GM03348 (cell line): ENCODE measurements at places on chromosomes 1 and 21.

DNA sequence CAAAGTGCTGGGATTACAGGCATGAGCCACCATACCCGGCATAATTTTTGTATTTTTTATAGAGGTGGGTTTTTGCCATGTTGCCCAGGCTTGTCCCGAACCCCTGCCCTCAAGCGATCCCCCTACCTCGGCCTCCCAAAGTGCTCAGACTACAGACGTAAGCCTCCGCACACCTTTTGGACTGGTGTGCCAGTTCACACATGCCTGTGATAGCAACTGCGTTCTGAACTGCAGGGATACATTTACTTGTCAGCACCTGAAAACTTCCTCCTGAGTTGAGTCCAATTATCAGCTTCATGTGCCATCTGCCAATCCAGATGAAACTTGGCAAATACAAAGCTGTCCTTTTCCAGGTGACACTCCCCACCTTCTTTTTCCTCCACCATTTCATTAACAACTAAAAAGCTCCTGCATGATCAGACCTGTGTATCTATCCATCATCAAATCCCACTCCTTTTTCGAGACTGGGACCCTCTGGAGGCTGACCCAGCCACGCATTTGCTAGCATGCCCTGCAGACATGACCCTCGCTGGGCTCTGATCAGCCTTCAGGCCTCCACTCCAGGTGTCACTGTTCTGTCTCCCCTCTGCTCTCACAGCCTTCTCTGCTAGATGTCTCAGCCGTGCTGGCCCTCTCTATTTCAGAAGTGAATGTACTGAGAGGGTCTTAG is 2.1 kb upstream of the DEGS1 start:
- no peak for DNase-seq

DNA sequence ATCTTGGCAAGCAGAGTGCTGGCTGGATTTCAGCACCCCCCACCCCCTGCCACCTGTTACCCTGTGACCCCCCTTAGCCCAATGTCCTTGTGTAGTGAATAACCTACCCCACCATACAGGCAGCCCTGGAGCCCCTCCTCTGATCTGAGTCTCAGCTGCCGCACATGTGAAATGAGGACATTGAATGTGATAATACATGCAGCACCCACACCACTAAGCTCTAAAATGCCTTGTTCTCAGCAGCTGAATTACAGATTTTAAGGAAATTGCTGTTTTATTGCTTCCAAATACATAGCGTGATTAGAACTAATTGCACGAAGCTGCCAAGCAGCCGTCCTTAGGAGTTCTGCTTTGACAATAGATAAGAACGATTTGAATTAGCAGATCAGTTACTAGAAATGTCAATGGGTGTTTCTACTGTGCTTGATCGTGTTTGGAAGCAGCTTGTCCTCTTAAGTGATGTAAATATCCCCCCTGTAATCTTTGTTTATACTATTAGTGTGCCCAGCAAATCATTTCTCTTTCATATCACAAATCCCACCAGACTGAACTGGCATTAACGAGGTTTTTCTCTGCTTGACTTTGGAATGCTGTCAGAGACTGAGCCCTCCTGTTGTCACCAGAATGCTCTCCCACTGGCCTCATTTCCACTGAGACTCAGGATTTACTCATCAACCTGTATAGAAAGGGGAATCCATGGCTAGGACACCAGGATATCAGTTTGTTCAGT is 4.9 kb downstream of the SLAMF8 start:
- no peak for DNase-seq

GRCh38 chr1:221965252-221965651 is 223.4 kb upstream of the DUSP10 start:
- DNase-seq: no peak

- DNase-seq: no peak
Measured at GRCh38 chr1:179322557-179322956, 29.0 kb downstream of the SOAT1 start.

- DNase-seq: peak; percentile 44
Measured at GRCh38 chr1:171292799-171293198, 21.2 kb upstream of the FMO4 start.

DNA sequence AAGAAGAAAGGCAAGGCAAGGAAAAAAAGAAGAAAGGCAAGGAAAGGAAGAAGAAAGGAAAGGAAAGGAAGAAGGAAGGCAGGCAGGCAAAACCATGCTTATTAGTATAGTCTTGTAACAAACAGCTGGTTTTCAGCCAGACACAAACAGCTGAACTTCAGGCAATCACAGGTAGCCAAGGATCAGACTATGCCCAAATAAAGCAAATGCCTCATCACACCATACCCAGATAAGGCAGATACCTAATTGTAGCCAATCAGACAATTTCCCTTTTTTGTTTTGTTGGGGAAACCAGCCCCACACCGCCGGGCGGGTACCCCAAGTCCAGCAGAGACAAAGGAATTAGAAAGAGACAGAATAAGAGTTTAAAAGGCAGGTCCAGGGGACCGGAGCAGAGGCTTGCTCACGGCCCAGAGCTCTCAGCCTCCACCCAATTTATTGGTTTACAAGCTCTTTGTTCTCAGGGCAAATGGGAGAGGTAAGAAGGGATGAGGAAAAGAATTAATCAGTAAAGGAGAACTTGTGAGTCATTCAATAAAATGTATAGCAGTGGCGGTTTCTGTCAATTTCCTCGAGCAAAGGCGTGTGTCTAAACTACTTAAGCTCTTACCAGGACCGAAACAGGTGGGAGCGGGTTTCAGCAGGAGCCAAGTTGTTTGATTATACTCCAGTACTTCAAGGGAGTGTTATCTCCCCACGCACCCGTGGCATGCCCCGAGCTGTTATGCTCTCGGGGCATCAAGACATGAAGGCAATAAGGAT is 886.8 kb downstream of the KCNT2 start:
- DNase-seq: no peak

GRCh38 chr1:43686801-43687200 is 20.5 kb upstream of the ST3GAL3 start:
- DNase-seq: no peak

DNA sequence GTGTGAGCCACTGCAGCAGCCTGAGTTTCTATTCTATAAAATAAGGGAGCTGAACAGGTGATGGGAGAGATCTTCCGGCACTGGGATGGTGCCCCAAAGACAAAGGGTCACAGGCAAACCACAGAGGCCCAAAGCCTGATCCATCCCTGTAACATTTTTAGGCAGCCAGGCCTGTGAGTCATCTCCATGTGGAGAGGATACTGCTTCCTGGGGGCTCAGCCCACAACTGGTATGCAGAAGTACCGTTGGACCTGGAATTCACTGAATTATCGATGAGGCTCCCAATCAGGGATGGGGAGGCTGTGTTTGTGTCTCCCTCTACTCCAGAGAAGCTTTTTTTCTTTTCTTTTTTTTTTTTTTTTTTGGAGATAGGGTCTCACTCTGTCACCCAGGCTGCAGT is 48.8 kb upstream of the WASF2 start:
- peak; percentile 87 for DNase-seq

DNA sequence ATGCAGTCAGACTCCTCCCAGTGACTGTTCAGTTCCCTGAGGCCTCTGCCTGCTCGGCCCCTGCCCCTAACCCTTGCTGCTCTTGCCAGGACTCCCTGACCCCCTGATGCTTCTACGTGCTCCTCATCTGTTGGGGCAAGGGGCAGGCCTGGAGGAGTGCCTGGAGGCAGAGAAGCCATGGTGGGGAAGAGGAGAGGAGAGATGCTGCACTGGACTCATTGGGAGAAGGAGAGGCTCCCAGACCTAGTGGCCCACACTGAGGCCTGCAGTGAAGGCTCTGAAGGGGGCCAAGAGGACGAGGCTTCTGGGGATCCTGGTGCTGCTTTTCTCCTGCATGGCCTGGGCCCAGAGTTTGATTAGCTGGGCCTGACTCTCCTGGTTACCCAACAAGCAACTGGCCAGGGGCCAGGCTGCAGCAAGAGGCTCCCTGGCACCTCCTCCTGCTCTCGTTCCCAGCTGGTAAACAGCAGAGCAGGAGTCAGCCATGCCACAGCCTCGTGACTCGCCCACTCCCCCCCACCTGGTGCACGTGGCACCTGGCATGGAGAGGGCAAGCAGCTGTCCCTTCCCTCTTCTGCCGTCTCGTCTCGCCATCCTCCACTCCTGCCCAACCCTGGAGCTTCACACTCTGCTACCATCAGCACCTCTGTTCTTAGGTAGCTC is 847 bp upstream of the RORC start:
- DNase-seq: peak; percentile 54

DNA sequence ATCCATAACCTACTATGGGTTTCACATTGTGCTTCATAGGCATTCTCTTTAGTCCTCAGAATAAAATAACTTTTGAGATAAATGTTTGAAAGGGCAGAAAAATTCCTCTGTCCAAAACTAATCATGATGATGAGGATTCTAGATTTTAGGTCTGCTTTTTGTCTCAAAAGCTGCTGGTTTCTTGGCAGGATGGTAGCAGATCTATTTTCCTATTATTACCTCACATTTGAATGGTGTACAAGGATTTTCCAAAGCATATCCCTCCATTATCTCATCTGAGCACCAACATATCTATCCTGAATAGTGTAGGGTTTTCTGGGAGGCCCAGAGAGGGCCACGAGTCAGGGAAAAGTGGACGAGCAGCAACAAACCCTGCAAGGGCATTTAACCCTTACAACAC is 201.9 kb downstream of the PLPP3 start:
- DNase-seq: no peak

DNA sequence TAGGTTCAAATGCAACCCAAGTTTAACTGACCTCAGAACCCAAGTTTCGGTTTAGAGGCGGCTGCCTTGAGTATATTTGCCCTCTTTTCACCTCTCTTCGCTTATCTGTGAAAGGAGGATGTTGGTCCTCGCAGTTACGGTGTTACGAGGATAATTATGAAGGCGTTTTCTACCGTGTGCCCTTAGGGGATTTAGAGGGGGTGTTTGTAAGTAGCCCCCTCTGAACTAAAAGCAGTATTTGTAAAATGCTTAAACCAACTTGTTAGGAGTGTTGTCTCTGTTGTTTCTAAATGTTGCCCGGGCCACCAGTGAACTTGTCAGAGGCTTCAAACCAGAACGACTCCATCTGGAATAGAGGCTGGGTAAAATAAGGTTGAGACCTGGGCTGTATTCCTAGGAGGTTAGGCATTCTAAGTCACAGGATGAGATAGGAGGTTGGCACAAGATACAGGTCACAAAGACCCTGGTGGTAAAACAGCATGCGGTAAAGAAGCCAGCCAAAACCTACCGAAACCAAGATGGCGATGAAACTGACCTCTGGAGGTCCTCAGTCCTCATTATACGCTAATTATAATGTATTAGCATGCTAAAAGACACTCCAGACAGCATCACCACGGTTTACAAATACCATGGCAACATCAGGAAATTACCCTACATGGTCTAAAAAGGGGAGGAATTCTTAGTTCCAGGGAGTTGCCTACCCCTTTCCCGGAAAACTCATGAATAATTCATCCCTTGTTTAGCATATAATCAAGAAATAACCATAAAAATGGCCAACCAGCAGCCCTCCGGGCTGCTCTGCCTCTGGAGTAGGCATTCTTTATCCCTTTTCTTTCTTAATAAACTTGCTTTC is 1.0 kb upstream of the PSRC1 start:
- no peak for DNase-seq

GRCh38 chr1:169610108-169610507 is 19.8 kb downstream of the SELP start:
- DNase-seq: no peak

DNA sequence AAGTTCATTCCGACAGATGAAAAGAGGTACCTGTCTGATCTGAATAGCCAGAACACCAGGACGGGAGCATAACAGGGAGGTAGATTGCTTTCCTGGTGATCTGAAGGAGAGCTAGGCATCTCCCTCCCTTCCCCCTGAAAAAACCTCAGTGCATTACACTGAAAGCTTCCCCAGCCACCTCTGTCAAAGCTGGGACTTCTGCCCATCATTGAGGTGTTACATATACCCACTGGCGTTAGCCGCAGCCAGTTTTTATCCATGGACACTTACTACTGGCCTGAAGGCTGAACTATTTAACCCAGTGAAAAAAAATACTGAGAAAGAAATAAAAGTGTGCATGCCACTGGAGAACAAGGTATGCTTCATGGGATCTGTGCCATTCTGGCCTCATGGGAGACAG is 568.3 kb upstream of the ADAMTS5 start:
- DNase-seq: no peak

GRCh38 chr1:14791654-14792053 is 193.2 kb downstream of the KAZN start:
- no peak for DNase-seq

- peak; percentile 25 for DNase-seq
Measured at GRCh38 chr21:26842300-26842699, 2.9 kb downstream of the ADAMTS1 start.

DNA sequence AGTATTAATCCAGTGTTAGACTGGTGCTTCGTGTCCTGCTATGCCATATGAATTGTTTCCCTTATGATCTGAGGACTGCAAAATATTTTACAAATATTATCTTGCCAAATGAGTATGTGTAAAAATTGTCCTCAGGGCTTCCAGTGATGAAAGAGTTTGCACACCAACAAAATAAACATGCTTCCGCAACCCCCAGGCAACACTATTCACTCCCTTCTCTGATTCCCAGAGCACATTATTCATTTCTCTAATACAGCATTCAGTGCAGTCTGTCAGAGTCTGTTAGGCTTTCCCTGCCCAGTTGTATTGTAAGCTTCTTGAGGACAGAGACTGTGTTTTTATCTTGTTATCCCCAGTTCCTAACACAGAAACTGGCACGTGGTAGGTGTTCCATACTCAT is 409.9 kb upstream of the C1orf87 start:
- DNase-seq: no peak

DNA sequence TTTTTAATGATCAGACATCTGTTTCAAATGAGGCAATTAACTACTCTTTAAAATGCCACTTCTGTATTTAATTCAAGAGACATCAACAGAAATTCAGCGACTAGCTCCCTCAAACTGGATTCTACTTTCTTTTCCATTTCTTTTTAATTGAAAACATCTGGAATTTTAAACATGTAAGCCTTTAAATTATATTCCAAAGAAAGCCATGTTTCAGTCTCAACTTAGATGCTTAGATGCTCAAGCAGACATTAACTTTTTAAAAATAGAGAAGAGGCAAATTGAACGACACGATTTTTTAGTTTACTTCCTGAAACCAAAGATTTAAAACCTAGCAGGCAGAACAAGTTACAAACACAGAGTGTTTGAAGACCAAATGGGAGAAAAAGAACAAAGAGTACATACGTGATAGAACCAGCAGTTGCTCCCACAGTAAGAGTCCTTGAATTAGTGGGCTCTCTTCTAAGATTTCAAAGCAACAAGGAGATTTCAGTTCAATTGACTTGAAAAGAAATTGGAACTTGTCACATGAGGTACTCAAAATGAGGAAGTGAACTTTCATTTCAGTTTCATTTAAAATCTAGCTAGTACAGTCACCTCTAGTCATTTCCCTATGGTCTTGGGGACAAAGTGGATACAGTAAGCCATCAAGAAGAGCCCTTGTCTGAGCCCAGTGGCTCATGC is at the start of gene CTSS:
TSS of gene CTSS (minus strand) at position 483 of the 681 bp plus-strand sequence. CDS start 1,015 bp downstream, outside the sequence.
- no peak for DNase-seq

DNA sequence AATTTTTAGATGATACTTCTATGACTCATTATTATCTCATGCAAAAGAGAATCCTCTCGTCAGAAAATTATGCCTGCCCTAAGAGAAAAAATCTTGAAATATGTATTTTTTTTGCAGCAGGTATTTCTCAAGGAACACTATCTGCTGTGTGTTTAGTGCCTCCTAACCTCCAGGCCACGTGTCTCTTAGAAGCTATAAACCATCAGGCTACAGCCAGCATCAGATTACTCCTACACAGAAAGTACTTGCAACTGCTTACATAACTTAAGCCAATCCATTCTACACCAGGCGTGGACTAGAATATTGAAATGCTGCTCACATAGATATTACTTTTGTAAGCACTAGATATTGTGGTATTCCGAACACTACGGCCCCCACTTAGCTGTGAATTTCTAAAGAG is 933.4 kb downstream of the PLA2G4A start:
- DNase-seq: no peak

GRCh38 chr1:51558375-51558924 is 39.4 kb upstream of the EPS15 start:
- DNase-seq: peak; percentile 67
